ENCODE measurements at places on chromosomes 5 and 9.

GRCh38 chr5:59483971-59484472, 409.5 kb downstream of the PDE4D start:
- DNase-seq = no peak

- no peak for DNase-seq
These were observed 11.6 kb downstream of the BRD9 start for GRCh38 chr5:880816-881550.

- peak; percentile 26 for DNase-seq
These were observed 474 bp downstream of the HMGCR start for GRCh38 chr5:75337366-75338021.

- DNase-seq = no peak
These were observed 40.9 kb downstream of the PSIP1 start for GRCh38 chr9:15469862-15470261.

- no peak for DNase-seq
These were observed 50.2 kb upstream of the SLC30A5 start for GRCh38 chr5:69043655-69043996.

- peak; percentile 41 for DNase-seq
These were observed 45.0 kb downstream of the SLC6A7 start for GRCh38 chr5:150234576-150235499.

DNA sequence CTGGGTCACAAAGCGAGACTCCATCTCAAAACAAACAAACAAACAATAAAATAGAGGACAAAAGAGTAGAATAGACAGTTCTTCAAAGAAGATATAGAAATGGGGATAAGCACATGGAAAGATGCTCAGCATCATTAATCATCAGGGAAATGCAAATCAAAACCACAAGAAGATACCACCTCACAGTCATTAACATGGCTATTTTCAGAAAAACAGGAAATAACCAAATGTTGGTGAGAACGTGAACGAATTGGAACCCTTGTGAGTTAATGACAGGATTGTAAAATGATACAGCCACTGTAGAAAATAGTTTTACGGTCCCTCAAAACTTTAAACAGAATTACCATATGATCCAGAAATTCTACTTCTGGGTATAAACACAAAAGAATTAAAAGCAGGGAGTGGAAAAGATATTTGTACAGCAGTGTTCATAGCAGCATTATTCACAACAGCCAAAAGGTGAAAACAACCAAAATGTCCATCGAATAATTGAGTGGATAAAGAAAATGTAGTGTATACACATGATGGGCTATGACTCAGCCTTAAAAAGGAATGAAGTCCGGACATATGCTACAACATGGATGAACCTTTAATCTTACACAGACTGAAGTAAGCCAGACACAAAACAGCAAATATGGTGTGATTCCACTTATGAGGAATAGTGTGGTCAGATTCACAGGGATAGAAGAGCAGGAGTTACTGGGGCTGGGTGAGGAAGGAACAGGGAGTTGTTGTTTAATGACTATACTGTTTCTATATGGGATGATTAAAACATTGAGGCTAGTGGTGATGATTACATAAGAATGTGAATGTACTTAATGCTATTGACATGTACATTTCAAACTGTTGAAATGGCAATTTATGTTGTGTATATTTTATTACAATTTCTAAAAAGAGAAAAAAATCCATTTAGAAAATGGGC, 19.7 kb downstream of the OR2V2 start:
- DNase-seq = no peak

DNA sequence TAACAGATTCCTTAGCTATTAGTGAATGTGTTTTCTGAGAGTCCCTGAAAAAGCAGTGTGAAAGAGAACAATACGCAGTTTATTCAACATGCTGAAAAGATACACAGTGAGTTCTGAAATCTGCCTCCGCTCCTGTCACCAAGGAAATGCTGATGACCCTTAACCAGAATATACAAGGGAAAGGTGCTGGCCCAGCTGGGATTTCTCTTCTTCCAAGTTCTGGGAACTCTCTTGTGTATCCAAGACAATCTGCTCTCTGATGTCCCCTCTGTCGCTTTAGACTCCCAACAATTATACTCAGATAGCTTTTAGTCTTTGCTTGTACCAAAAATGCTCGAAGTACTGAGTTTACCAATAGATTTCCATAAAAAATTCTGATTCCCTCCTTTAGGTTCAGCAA, 214.9 kb downstream of the TMEM167A start:
- peak; percentile 52 for DNase-seq

Measured in pons (tissue), 1 donor.